ENCODE measurements at places on chromosomes 13 and 19. TPM values are rescaled to one million over a fixed set of nuclear protein-coding genes. Genes with fewer than 3 reads are reported as not detected.

GRCh38 chr19:51777570-51778462, 16.8 kb downstream of the FPR2 start:
- DNase-seq = peak; percentile 49

DNA sequence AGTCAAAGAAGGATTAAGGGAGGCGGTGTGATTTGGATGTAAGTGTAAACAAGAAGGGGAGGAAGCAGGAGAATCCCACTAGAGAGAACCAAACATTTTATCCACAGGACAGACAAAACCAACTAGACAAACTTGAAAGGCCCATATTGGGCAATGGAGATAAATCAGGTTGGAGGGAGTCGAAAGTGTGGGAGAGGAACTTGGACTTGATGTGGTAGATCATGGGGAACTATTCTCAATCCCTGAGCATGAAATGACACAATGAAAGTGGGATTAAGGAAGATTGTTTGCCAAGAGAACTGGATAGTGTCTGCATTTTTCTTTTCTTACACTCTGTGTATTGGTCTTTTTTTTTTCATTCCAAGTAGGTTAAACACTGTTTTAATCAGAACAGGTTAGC, 17.9 kb downstream of the GPR183 start:
- no peak for DNase-seq

DNA sequence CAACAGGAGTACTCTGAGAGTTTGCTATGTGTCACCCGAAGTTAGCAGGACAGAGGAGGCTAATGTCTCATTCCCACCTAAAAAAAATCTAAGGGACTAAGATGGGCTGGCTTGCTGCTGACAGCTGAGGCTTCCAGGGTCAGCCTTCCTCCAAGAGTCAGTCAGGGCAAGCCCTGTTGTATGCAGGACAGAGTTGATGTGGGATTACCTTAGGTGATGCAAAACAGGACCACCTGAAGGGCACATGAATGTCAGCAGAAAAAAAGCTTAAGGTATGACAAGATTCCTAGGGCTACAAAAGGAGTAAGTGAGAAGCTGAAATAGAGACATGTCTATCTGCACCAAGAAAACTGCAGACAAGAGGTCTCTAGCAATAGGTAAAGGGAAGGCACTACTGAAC, 151.5 kb downstream of the NHLRC3 start:
- DNase-seq = no peak

- DNase-seq = no peak
Measured at GRCh38 chr19:16595097-16595496, 22.9 kb upstream of the SLC35E1 start.

DNA sequence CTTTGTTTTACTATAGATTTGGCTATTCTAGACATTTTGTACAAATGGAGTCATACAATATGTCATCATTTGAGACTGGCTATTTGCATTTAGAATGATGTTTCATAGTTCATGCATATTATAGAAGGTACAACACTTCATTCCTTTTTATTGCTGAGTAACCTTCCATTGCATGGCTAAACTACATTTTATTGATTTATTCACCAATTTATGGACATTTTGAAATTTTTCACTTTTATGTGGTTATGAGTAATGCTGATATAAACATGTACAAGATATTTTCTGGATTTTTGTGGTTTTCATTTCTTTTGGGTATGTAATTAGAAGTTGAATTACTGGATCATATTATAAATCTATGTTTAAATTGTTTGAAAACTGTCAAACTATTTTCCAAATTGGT, 710.3 kb upstream of the SLITRK5 start:
- DNase-seq = no peak

GRCh38 chr19:19202707-19203011, 555 bp downstream of the NR2C2AP start:
- DNase-seq = no peak

DNA sequence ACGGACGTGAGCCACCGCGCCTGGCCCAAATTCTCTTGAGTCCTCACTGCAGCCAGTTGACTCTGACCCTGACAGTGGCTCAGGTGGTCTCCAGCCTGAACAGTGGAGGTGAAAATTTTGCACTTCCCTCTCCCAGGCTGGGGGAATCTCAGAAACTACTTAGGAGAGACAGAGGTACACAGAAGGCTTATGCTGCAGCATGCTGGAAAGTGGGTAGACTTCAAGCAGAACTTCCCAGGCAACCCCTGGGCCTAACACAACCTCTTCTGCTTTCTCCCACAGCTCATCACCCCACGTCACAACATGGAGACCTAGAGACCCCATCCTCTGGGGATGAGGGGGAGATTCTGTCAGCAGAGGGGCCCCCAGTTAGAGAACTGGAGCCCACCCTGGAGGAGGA, 14.4 kb downstream of the NCAN start:
- DNase-seq = no peak

GRCh38 chr19:21474671-21475181, 30.7 kb upstream of the ZNF429 start:
- DNase-seq = no peak

GRCh38 chr13:24502533-24503378, 9.8 kb downstream of the PARP4 start:
- DNase-seq = peak; percentile 45

DNA sequence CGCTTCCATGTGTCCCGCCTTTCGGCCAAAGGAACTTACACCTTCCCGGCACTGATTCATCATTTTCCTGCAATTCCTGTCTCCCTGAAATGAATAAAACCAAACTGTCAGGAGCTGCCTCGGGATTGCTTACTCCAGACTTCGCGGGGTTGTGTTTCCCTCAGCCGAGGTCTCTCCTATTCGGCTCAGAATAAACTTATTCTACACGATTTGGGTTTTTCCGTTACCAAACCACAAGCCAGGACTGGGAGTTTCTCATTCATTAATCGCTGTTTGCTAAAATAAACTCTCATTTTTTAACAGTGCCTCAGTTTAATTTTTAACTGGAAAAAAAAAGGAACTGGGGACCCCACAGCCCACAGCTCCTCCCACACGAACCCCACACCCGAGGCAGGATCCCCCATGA, 667 bp downstream of the ZNF878 start:
- DNase-seq = no peak

- DNase-seq = no peak
Measured at GRCh38 chr19:44061038-44061437, 9.2 kb downstream of the ZNF223 start.

GRCh38 chr19:16594131-16594586, 21.9 kb upstream of the SLC35E1 start:
- peak; percentile 31 for DNase-seq

DNA sequence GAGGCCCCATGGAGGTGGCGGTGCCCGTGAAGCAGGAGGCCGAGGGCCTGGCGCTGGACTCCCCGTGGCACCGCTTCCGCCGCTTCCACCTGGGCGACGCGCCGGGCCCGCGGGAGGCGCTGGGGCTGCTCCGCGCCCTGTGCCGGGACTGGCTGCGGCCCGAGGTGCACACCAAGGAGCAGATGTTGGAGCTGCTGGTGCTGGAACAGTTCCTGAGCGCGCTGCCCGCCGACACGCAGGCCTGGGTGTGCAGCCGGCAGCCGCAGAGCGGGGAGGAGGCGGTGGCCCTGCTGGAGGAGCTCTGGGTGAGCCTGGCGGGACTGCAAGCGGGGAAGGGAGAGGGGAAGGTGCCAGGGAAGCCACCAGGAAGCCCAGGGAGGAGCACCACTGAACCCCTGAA, 5.8 kb downstream of the ZNF444 start:
- DNase-seq = no peak

DNA sequence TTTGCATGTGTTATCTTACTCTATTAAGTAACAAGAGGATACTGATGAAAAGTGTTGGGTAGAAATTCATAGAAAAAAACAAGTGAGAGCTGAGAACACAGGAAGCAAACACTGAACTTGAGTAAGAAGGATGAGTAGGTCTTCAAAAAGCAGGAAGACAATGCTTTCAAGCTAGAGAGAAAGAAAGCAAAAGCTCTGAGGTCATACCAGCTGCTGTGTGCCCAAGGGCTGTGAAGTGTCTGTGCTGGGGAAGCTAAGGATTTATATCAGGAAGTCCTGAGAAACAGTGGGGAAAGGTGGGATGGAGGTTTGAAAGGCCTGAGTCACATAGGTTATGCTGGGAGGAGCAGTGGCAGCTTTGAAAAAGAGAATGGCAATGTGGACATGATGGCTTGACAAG, 145.5 kb upstream of the MAB21L1 start:
- no peak for DNase-seq

DNA sequence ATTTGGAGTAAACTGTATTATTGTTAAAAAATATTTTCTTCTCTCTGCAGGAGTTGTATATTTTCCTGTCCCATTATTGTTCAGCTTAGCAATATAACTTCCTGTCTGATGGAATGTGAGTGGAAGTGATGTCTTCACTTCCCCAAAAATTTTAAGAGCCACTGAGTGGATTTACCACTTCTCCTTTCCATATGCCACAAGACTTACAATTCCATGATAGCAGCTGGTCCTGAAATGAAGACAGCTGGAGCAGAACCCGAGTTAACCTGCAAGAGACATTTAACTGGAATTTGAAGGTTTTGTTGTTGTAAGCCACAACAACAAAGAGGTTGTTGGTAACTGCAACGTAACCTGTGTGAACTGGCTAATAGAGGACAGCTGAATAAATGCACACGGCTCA, 23.4 kb upstream of the TBC1D4 start:
- no peak for DNase-seq

GRCh38 chr13:48675247-48675646, 21.5 kb downstream of the CYSLTR2 start:
- DNase-seq = no peak

DNA sequence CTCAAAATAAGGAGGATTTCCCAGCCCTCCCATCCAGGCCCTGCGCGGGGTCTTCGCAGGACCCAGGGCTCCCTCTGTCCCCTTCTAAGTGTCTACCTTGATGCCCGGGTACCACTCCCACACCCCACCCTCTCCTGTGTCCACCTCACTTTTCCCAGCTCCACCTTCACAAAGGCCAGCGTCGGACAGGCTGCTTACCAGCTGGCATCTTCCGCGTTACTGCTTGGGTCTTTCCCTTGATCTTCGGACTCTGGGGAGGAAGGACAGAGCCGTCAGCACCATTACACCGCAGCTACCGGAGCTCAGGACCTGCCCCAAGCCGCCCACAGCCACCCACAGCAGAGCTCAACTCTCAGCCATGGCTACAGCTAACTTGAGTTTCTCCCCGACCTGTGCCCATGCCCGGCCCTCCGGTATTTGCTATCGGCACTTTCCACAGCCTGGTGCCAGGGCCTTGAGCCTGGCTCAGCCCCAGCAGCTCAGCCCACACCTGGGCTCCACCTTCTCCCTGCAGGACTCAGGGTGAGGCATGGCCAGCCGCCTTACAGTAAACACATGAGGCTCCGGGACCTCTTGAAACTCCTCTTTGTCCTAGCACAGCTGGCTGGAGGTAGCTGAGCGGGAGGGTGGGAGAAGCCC, 3.8 kb downstream of the C13orf46 start:
- DNase-seq = peak; percentile 71

GRCh38 chr19:16133818-16134217, 9.7 kb upstream of the HSH2D start:
- no peak for DNase-seq

DNA sequence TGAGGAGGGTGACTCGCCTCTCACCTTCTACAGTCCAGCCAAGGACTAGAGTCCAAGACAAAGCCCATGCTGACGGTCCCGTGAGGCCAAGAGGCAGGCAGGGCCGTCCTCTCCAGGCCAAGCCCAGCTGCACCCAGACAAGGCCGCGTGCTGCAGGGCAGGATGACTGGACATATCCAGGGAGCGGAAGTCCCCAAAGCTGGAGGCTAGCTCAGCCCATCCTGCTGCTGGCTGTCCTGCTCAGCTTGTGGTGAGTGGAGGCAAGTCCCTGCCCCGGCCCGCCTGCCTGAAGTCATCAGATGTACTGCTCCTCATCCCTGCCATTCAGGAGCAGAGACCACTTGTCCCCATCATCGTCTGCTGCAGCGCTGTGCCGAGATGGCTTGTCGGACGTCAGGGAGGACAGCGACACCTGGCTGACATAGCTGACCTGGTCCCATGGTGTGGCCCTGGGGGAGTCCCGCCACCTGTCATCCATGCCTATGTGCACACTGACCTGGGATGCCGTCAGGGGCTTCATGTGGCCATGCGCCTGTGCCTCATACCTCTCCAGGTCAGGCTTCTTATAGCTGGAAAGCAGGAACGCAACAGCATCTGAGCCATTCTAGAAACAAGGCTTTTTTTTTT, 72.8 kb downstream of the CCDC70 start:
- DNase-seq = no peak

- no peak for DNase-seq
Measured at GRCh38 chr13:103272770-103273169, 206.6 kb upstream of the SLC10A2 start.

DNA sequence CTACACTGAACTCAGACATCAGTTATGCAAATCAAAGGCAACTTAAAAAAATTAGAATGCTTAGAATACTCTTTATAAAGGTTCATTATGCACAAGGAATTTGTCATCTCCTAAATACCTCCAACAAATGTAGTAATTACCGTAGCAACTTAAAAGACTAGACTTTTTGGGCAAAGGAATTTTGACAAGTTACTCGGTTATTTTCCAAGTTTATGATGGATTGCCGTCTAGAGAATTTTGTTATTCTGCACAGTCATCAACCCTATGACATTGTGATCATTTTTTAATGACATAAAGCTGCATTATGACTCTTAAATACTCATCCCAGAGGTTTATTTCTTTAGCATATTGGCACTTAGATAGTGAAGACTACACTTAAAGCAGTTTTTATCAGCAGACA, 71.9 kb downstream of the TRPC4 start:
- no peak for DNase-seq

- no peak for DNase-seq
Measured at GRCh38 chr13:107743100-107743499, 472.2 kb downstream of the LIG4 start.

GRCh38 chr19:3302755-3303154, 63.6 kb upstream of the NFIC start:
- DNase-seq = no peak

DNA sequence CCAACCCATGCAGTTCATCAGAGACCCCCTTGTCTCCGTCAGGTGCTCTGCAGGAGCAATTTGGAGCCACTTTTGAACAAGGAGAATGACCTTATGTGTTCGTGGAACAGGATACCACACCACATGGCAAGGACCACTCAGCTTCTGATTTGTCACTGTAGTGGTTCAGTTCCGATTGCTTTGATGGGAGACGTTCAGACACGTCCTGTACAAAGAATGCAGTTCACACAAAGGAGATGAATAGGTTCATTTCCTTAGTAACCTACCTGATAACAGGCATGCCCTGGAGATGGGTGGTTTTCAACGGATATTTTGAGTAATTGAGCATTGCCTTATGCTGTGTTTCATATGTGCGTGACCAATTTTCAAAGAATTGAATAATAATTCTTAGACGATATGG, 17.2 kb downstream of the FGF9 start:
- DNase-seq = no peak

- no peak for DNase-seq
Measured at GRCh38 chr19:20787786-20788185, 11.7 kb downstream of the ZNF66 start.

GRCh38 chr13:99756281-99756680, 215.3 kb downstream of the ZIC5 start:
- no peak for DNase-seq

Gene IGFL2
- total RNA-seq = not detected

Gene NFKBIB
- 32.1 TPM for total RNA-seq

Gene LRRC63
- not detected for total RNA-seq

Gene KLHL1
- 0.08 TPM for total RNA-seq

Gene C19orf67
- not detected for total RNA-seq

Gene PCCA
- 99.1 TPM for total RNA-seq

Gene ZIK1
- 0.95 TPM for total RNA-seq

Gene CLEC4M
- not detected for total RNA-seq

Gene LYPD3
- 0.56 TPM for total RNA-seq

Measured in left colon (tissue), 2 donors.